ENCODE measurements at places on chromosomes 3 and 15. TPM values are rescaled to one million over a fixed set of nuclear protein-coding genes. Genes with fewer than 3 reads are reported as not detected.

- H3K36me3 ChIP-seq, result no peaks in the 10 kb centered on the region
- DNase-seq, result no peak
- H3K4me1 ChIP-seq, result no peaks in the 10 kb centered on the region
- H3K4me3 ChIP-seq, result no peak overlapping the region
- no peaks in the 10 kb centered on the region for H3K27me3 ChIP-seq
These were observed 47.3 kb upstream of the IL12A start for GRCh38 chr3:159941038-159942000.

- no peaks in the 10 kb centered on the region for H3K4me1 ChIP-seq
- peaks cover 49% of the 10 kb centered on the region for H3K27me3 ChIP-seq
- no peak for DNase-seq
- H3K27ac ChIP-seq, result no peak overlapping the region
- no peak overlapping the region for H3K4me3 ChIP-seq
These were observed 4.2 kb upstream of the MEIS2 start for GRCh38 chr15:37104424-37104981.

DNA sequence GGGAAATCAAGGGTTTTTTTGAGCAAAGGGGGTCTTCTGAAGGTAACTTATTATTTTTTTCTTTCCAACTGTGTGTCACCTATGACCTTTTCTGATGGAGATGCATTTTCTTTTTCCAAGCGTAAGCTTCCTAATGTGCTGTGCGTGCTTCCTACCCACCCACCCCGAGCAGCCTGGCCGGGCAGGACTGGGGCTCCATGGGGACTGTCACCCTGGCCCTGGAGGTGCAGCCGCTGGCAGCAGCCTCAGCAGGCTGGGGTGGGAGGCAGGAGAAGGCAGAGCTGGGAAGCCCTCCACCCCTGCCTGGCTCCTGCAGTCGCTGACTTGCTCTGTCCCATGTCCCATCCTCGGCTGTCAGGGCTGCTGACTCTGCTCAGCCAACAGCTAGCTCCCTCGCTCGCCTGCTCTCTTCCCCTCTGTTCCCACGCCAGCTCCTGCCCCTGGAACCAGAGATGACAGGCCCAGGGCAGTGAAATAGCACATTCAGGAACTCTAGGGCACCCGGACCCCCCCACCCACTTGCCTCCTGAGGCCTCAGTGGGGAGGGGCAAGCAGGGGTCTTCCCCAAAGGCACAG lies 21.4 kb downstream of the IDH2 start:
- DNase-seq, result no peak
- H3K27ac ChIP-seq, result no peak overlapping the region
- H3K27me3 ChIP-seq, result no peaks in the 10 kb centered on the region
- no peaks in the 10 kb centered on the region for H3K4me1 ChIP-seq
- H3K4me3 ChIP-seq, result no peak overlapping the region

- peak; percentile 63 for DNase-seq
- H3K27ac ChIP-seq, result no peak overlapping the region
- H3K4me3 ChIP-seq, result no peak overlapping the region
- no peaks in the 10 kb centered on the region for H3K27me3 ChIP-seq
- peaks cover 15% of the 10 kb centered on the region for H3K4me1 ChIP-seq
- H3K36me3 ChIP-seq, result no peaks in the 10 kb centered on the region
These were observed 82.2 kb upstream of the SLC25A26 start for GRCh38 chr3:66138336-66139313.

DNA sequence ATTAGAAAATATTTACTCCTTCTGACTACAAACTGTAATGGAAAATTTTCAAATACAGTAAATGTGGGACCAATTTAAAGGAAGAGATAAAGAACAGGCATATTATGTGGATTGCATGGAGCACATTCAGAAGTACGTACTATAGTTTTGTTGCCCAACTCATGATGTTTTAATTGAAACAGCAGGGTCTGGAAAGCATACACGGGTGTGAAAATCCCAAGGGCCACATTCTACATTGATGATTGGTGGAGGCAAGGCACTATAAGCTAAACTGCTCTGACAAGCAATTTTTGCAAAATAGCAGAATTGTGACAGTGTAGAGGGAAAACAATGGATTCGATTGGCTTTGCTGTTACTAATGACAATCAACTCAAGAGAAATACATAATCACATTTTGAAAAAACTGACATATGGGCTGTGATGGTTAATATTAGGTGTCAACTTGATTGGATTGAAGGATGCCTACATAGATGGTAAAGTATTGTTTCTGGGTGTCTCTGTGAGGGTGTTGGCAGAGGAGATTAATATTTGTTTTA lies 458.6 kb downstream of the PYDC2 start:
- H3K27me3 ChIP-seq, result no peaks in the 10 kb centered on the region
- H3K4me1 ChIP-seq, result no peaks in the 10 kb centered on the region
- no peak overlapping the region for H3K27ac ChIP-seq
- no peak overlapping the region for H3K4me3 ChIP-seq
- no peak for DNase-seq

DNA sequence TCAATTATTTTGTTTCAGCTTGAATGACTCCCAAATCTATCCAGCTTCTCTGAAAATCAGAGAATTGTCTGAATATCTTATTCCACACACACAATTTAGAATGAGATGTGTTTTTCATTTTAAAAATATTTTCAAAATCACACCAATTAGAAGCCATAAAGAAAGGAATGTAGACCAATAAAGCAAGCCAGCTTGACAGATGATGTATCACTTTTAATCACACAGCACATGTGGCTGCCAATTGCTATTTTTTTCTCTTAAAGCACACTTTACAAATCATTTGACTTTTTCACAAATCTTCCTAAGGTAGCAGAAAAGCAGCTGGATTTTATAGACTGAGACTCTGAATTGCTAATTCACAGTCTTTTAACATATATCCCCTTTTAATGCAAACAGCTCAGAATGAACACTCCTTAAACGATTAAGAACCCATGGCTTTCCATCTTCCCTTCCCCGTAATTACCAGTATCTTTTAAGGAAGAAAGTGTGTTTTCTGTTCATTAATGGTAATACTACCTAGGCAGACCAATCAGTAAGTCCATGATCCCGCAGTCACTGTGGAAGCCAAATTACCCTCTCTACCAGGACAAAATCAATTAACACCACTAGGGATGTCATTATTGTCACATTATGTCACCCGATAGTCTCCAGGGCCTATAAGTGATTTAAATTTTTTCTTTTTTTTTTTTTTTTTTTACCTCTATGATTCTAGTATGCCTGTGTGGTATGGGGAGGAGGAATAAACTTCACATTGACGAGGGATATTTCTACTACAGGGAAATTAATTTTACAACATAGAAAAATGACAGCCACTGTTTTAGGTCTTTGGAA lies 250.0 kb upstream of the VEPH1 start:
- no peaks in the 10 kb centered on the region for H3K27me3 ChIP-seq
- H3K4me3 ChIP-seq, result no peak overlapping the region
- H3K27ac ChIP-seq, result no peak overlapping the region
- no peaks in the 10 kb centered on the region for H3K4me1 ChIP-seq
- DNase-seq, result no peak

DNA sequence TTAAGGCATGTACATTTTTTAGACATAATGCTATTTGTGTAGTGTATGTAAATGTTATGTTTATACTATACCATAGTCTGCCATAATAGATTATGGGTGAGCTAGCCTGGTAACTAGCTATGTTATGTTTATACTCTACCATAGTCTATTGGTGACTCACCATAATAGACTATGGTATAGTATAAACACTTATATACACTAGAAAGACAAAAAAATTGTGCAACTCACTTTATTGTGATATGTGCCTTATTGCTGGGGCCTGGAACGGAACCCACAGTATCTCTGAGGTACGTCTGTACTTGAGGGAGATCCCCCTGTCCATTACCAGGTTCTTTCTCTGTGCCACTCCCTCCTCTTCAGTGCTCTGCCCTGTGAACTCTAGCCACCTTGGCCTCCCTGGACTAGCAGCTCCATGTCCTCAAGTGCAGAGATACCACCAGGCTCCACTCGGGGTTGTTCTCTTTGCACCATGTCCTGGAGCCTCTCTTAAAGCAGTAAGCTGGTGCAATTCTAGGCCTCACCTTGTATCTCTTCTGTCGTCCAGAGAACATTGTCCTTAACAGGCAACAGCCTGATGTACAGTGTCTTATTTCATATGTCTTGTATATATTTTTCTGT lies 60.8 kb upstream of the PXYLP1 start:
- no peak for DNase-seq
- no peaks in the 10 kb centered on the region for H3K27me3 ChIP-seq
- H3K36me3 ChIP-seq, result no peaks in the 10 kb centered on the region
- no peak overlapping the region for H3K27ac ChIP-seq
- H3K4me1 ChIP-seq, result no peaks in the 10 kb centered on the region
- no peak overlapping the region for H3K4me3 ChIP-seq

DNA sequence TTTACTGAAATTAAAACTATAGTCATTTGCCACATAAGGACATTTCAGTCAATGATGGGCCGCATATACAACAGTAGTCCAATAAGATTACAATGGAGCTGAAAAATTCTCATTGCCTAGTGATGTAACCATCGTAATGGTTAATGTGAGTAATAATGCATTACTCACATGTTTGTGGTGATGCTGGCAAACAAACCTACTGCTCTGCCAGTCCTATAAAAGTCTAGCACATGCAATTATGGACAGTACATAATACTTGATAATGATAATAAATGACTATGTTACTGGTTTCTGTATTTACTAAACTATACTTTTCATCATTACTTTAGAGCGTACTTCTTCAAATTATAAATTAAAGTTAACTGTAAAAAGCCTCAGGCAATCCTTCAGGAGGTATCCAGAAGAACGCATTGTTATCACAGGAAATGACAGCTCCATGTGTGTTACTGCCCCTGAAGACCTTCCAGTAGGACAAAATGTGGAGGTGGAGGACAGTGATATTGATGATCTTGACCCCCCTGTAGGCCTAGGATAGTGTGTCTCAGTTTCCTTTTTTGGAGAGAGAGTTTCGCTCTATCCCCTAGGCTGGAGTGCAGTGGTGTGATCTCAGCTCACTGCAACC lies 102.7 kb downstream of the ATP1B3 start:
- no peak for DNase-seq
- peaks cover 21% of the 10 kb centered on the region for H3K36me3 ChIP-seq
- H3K4me3 ChIP-seq, result no peak overlapping the region

GRCh38 chr3:118791246-118791645 lies 243.4 kb downstream of the IGSF11 start:
- no peak overlapping the region for H3K4me3 ChIP-seq
- DNase-seq, result no peak
- H3K27ac ChIP-seq, result no peak overlapping the region

- DNase-seq, result no peak
- H3K36me3 ChIP-seq, result no peaks in the 10 kb centered on the region
- no peaks in the 10 kb centered on the region for H3K27me3 ChIP-seq
- no peak overlapping the region for H3K4me3 ChIP-seq
- no peak overlapping the region for H3K27ac ChIP-seq
- peaks cover 22% of the 10 kb centered on the region for H3K4me1 ChIP-seq
These were observed 36.5 kb upstream of the DENND4A start for GRCh38 chr15:65828585-65828984.

The RBP2 gene
- 0.25 TPM for polyA plus RNA-seq

The CCR8 gene
- not detected for polyA plus RNA-seq

- no peak for DNase-seq
- peaks cover 17% of the 10 kb centered on the region for H3K4me1 ChIP-seq
- H3K4me3 ChIP-seq, result no peak overlapping the region
- H3K27ac ChIP-seq, result no peak overlapping the region
- no peaks in the 10 kb centered on the region for H3K36me3 ChIP-seq
These were observed 195.6 kb downstream of the XXYLT1 start for GRCh38 chr3:195075199-195075940.

- H3K27me3 ChIP-seq, result no peaks in the 10 kb centered on the region
- no peaks in the 10 kb centered on the region for H3K4me1 ChIP-seq
- no peak overlapping the region for H3K4me3 ChIP-seq
- H3K36me3 ChIP-seq, result no peaks in the 10 kb centered on the region
These were observed 174.8 kb downstream of the PEX5L start for GRCh38 chr3:179861953-179862352.

DNA sequence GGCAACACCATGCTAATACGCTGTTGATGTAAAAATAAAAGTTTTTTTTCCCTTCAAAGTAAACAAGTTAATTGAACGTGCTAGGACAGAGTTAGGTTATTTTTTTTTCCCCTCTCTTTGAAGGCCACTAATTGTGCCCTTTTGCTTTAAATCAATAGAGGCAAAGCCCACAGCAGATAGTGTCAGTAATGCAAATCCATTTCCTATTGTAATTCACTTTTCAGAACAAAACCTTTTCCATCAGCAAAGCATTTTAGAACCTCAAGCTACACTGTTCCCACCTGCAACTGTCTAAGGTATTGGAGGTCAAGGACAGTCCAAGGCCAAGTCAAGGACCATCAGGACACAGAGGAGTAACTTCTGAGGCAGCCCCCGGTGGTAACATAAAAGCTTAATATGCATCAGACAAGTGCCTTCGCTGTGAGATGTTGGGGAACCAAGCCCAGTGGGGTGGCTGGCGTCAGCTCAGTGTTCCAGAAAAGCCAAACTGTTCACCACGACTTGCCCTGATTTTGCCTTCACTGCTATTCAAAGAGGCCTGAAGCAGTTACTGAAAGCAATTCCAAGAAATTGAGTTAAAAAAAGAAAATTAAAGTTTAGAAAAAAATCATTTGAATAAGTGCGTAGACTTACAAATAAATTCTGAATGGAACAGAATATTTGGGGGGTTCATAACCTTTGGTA lies 65.8 kb upstream of the ICE2 start:
- no peaks in the 10 kb centered on the region for H3K36me3 ChIP-seq
- DNase-seq, result no peak
- H3K4me1 ChIP-seq, result peaks cover 20% of the 10 kb centered on the region
- no peak overlapping the region for H3K27ac ChIP-seq

The RTP1 gene
- not detected for polyA plus RNA-seq

The CCR1 gene
- 1.6 TPM for polyA plus RNA-seq

DNA sequence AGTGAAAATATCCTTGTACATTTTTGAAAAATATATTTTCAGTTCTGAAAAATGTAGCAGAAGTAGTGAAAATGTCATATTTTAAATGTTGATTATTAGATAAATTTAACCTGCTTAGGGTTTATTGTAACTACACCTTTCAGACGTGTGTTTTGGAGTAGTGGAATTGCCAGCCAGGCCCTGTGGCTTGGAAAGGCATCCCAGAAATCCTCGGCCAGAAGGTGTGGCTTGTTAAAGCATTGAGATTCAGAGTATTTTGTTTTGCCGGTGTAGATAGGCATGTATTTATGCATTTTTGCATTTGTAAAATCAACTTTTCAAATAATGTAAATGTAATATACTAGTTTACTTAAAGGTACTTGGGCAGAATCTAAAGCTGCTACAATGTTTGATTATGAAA lies 7.0 kb downstream of the EBLN2 start:
- H3K4me1 ChIP-seq, result peaks cover 12% of the 10 kb centered on the region
- no peaks in the 10 kb centered on the region for H3K36me3 ChIP-seq
- DNase-seq, result no peak
- H3K4me3 ChIP-seq, result no peak overlapping the region
- H3K27ac ChIP-seq, result no peak overlapping the region
- H3K27me3 ChIP-seq, result no peaks in the 10 kb centered on the region

- H3K27ac ChIP-seq, result no peak overlapping the region
- H3K36me3 ChIP-seq, result no peaks in the 10 kb centered on the region
- DNase-seq, result no peak
- H3K27me3 ChIP-seq, result no peaks in the 10 kb centered on the region
These were observed 88.5 kb downstream of the MINAR1 start for GRCh38 chr15:79520654-79521053.

GRCh38 chr15:35061825-35062737 lies 23.0 kb downstream of the NANOGP8 start:
- H3K27ac ChIP-seq, result no peak overlapping the region
- H3K27me3 ChIP-seq, result no peaks in the 10 kb centered on the region
- H3K36me3 ChIP-seq, result no peaks in the 10 kb centered on the region
- DNase-seq, result no peak

The UBL7 gene
- polyA plus RNA-seq, result 45.4 TPM

The XCR1 gene
- 0.03 TPM for polyA plus RNA-seq

GRCh38 chr3:131353016-131353877 lies 28.3 kb upstream of the NUDT16 start:
- H3K27me3 ChIP-seq, result no peaks in the 10 kb centered on the region
- no peaks in the 10 kb centered on the region for H3K36me3 ChIP-seq
- no peak overlapping the region for H3K4me3 ChIP-seq
- H3K27ac ChIP-seq, result no peak overlapping the region
- H3K4me1 ChIP-seq, result peaks cover 8% of the 10 kb centered on the region
- DNase-seq, result no peak

Data from heart left ventricle (tissue), 16 donors.